SK-MEL-5 (cell line): ENCODE measurements at places on chromosomes 4 and X. TPM values are rescaled to one million over a fixed set of nuclear protein-coding genes. Genes with fewer than 3 reads are reported as not detected.

The MAGEB2 gene
- total RNA-seq = 30.2 and 32.1 TPM in 2 replicates

The SRP72 gene
- total RNA-seq = 57.5 and 61.0 TPM in 2 replicates

The TRIM60 gene
- total RNA-seq = not detected in 2 replicates

The H2BW2 gene
- not detected in 2 replicates for total RNA-seq

The USP17L18 gene
- total RNA-seq = not detected in 2 replicates

The PAGE2B gene
- total RNA-seq = not detected in 2 replicates

The C4orf50 gene
- total RNA-seq = 0.03 TPM in 2 replicates

The DCAF12L1 gene
- total RNA-seq = not detected in 2 replicates

- peak; percentile 66 for DNase-seq
Measured at GRCh38 chrX:110420771-110421499, 62.3 kb downstream of the RTL9 start.

- no peak for DNase-seq
Measured at GRCh38 chr4:97942137-97942536, 201.1 kb downstream of the STPG2 start.

GRCh38 chr4:161496-162284 lies 37.4 kb downstream of the ZNF718 start:
- no peak for DNase-seq

- no peak for DNase-seq
Measured at GRCh38 chrX:105837232-105837631, 14.9 kb downstream of the NRK start.

- DNase-seq = no peak
Measured at GRCh38 chr4:167918077-167918476, 174.3 kb upstream of the ANXA10 start.

- DNase-seq = peak; percentile 19
Measured at GRCh38 chr4:176150704-176151103, 44.7 kb downstream of the SPATA4 start.

DNA sequence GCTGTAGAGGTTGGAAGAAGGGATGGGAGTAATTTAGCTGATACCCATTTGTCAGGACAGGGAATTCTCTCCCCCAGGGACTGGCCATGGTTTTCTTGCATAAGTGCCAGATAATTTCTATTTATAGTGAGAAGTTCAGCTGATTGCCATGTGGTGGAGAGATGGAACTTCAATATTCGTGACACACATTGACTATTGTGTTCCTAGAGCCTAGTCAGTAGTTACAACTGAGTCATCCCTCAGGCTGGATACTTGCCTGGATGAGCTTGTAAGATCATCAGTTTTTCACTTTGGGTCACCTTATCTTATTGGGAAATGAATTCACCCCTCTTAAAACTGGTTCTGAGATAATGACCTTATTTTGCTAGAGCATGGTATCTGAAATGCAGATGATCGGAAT lies 32.2 kb downstream of the CFAP299 start:
- DNase-seq = no peak

DNA sequence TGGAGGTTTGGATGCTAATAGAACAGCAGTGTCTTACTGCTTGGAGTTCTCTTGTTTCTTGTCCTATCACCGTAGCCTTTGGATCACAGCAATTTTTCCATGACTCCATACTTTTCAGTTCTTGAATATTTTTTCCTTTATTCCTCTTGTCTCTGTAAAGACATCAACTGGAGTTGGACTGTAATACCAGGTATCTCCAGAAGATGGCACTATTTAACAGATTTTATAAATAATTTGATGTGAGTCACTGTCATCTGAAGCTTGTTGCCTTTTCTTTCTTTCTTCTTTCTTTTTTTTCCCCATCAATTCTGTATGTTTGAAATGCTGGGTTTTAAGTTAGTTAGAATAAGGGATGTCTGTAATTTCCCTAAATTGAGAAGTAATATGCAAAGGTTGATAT lies 24.1 kb downstream of the HPRT1 start:
- DNase-seq = peak; percentile 60

GRCh38 chr4:68336530-68336929 lies 13.4 kb downstream of the YTHDC1 start:
- no peak for DNase-seq

DNA sequence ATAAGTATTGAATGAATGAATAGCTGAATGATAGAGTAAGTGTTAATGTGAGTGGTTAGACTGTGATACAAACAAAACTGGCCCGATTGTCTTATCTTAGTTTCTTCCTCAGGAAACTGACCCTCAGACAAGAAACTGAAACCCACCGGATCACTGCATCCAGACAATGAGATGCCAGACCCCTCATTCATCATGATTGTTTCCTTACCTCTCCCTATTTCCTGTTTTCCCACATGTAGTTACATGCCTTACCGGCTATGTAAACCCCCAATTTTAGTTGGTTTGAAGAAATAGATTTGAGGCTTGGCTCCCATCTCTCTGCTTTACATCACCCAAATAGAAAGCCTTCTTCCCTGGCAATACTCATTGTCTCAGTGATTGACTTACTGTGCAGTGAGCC lies 218.9 kb upstream of the PPP1R2C start:
- DNase-seq = no peak

DNA sequence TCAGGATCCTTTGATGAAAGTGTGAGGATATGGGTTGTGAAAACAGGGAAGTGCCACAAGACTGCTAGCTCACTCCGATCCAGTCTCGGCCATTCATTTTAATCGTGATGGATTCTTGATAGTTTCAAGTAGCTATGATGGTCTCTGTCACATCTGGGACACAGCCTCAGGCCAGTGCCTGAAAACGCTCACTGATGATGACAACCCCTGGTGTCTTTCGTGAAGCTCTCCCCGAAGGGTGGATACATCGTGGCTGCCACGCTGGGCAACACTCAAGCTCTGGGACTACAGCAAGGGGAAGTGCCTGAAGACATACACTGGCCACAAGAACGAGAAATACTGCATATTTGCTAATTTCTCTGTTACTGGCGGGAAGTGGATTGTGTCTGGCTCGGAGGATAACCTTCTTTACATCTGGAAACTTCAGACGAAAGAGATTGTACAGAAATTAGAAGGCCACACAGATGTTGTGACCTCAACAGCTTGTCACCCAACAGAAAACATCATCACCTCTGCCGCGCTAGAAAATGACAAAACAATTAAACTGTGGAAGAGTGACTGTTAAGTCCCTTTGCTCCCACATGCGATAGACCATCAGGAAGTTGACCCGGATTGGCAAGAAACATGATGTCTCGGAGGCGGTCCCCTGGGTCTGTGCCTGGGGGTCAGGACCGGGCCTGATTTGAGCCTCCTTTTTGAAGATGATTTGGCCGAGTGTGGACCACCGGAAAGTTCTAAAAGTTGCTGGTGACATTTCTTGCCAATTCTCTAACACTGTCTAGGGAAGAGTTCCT lies 22.2 kb downstream of the LIAS start:
- DNase-seq = no peak

DNA sequence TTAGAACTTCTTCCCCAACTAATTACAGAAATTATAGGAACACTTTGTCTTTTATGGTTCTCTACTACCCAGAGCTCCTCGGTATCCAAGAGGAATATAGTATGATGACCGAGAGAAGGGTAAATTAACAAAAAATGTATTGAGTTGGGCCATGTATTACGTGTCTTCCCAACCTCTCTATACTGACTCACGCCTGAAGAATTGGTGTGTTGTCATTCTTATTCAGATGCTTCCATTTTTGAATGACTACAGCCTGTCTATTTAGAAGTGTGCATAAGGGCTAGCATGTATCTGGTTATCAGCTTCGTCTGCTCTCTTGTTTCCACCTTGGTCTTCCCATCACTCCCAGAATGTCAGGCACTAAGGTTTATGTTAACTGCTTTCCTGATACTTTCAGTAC lies 24.5 kb upstream of the SCD5 start:
- no peak for DNase-seq

- no peak for DNase-seq
Measured at GRCh38 chrX:69143530-69143929, 21.7 kb downstream of the PJA1 start.

DNA sequence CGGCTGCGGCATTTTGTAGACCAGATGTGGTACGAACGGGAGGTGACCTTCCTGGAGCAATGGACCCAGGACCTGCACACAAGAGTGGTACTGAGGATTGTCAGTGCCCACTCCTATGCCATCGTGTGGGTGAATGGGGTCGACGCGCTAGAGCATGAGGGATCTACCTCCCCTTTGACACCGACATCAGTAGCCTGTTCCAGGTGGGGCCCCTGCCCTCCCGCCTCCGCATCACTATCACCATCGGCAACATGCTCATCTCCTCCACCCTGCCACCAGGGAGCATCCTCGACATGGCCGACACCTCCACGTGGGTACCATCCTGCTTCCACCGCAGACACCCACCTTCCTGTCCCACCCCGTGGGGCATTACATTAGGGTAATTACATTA lies 46.2 kb downstream of the SMARCA5 start:
- DNase-seq = no peak

- no peak for DNase-seq
Measured at GRCh38 chr4:61198686-61199085, 1.4 kb upstream of the ADGRL3 start.
